ENCODE measurements at places on chromosomes 12 and 14. TPM values are rescaled to one million over a fixed set of nuclear protein-coding genes. Genes with fewer than 3 reads are reported as not detected.

FOXN4 gene
- total RNA-seq, result not detected

LAG3 gene
- not detected for total RNA-seq

TRHDE gene
- 73.2 TPM for total RNA-seq

CAPZA3 gene
- not detected for total RNA-seq

ACSS3 gene
- 9.9 TPM for total RNA-seq

ACVRL1 gene
- 93.9 TPM for total RNA-seq

Data from body of pancreas (tissue), 4 donors.